ENCODE measurements at places on chromosomes 2 and 18.
A peak's percentile ranks its signal among the peaks of the same experiment; 100 is the strongest.

DNA sequence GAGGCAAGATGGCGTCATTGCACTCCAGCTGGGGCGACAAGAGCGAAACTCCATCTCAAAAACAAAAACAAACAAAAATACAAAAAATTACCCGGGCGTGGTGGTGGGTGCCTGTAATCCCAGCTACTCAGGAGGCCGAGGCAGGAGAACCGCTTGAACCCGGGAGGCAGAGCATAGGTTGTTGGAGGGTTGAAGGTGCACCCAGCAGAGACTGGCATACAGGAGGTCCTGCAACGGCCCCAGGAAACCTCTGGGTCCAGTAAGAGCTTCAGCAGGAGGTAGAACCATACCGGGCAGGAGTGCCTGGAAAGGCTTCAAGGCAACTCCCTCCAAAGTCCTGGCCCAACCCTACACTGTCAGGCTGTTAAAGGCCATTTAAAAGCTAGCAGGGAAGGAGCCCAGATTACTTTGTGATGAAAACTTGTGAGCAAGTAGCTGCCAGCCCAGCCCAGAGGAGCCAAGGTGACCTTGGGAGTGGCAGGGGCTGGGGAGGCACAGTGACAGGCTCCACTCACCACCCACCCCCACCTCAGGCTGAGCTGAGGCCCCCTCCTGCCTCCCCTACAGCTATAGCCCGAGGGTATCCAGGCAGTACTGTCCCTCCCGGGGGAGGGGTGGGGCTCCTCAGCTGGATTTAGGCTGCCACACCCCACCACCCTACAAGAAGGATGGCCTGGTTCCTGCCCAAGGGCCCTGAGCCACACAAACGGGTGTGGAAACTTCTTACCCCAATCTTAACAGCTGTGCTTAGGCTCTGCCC is 28.1 kb downstream of the TFCP2L1 start:
- DNase-seq = no peak

DNA sequence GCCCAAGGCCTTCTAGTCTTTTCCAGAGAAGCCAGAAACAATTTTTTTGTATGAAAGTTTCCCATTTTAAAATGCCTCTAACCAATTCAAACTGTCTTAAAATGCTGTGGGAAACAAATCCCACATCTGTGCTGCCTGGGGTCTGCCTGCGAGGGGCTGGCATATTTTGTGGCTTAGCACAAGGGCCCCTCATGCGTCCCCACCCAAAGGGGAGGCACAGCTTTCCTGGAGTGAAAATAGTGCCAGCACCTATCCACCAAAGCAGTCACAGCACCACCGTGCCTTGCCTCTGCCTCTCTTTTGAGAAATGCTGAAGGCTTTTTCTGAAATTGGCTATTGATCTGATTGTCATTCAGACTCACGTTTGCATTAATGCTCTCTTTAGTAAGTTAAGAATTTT is 22.2 kb upstream of the GNAL start:
- no peak for DNase-seq

- DNase-seq = no peak
These were observed 13.0 kb downstream of the MCM6 start for GRCh38 chr2:135863233-135863632.

DNA sequence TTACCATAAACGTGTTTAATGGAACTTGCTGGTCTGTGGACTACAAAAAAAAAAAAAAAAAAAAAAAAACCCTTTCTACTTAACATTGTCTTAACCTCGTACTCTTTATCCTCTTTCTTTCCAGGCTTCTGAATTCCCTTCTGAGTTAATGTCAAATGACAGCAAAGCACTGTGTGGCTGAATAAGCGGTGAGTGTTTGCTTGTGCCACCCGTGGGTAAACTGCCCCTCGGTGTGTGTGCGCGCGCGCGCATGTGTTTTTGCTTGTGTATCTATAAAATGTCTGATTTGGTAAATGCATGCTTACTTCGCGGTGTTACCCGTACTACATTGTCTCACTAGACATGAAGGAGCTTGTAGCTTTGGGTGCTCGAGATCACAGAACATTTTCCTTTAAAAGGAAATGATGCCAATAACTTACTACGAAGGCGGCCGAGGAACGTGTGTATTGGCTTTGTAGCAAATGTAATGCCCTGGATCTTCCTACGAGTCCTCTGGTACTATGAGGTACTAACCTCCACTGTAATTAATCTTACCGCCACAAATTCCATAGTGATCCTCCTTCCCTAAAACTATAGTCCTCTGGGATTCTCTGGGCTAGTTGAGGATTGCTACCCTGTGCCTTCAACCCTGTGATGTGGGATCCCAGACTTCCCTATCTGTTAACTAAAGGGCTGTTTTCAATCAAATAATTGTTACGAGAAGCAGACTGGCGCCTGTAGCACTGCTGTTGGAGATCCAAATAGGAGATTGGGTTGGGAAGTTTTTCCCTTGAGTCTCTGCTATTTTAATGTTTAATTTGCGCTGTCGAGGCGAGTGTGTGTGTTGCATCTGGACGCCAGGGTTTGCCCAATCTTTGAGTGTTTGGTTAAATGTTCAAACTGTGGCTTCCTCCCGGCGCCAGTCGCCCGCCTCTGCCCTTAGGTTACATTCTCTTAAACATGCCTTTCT is 1.1 kb downstream of the ID2 start:
- peak; percentile 51 for DNase-seq

GRCh38 chr2:241896746-241897201 is 27.2 kb downstream of the RTP5 start:
- no peak for DNase-seq

DNA sequence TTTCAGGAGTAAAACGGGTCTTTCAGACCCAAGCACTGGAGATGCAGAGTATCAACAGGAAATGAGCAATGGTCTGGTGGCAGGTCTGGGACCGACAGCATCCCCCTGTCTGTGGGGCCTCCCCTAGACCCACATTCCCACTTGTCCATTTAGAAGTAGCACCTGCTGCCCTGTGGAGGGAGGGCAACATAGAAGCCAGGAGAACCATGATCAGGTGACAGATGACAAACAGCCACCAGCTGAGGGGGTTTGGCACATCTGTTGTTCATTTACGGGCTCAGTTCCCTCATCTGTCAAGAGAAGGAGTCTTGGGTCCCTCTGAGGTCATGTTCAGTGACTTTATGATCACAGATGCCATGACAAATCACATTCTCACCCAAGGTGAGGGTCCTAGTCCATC is 77.9 kb upstream of the SLC66A3 start:
- DNase-seq = no peak

DNA sequence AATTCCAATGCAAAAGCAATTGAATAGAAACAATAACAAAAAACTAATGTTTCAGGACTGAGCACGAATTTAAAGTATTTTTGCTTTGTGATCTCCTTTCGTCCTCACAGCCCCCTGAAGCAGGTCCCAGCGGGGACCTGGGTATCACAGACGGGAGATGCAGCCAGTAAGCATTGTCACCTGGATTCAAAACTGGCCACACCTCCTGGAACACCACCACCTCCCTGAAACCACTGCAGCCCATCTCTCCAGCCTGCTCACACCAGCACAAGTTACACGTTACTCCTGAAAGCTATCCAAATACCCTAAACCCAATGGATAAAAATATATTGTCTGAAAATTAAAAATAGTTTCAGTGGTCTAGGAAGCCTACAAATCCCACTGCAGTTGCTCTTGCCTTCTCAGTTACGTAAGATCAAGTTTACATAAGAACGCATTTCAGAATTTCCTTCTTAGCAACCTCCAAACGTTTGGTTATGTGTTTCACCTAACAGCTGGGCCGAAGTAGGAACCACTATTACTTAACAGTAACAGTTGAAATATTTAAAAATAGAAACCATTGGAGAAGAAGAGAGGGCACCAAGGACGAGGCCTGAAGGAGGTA is 178.0 kb downstream of the HDAC4 start:
- no peak for DNase-seq

DNA sequence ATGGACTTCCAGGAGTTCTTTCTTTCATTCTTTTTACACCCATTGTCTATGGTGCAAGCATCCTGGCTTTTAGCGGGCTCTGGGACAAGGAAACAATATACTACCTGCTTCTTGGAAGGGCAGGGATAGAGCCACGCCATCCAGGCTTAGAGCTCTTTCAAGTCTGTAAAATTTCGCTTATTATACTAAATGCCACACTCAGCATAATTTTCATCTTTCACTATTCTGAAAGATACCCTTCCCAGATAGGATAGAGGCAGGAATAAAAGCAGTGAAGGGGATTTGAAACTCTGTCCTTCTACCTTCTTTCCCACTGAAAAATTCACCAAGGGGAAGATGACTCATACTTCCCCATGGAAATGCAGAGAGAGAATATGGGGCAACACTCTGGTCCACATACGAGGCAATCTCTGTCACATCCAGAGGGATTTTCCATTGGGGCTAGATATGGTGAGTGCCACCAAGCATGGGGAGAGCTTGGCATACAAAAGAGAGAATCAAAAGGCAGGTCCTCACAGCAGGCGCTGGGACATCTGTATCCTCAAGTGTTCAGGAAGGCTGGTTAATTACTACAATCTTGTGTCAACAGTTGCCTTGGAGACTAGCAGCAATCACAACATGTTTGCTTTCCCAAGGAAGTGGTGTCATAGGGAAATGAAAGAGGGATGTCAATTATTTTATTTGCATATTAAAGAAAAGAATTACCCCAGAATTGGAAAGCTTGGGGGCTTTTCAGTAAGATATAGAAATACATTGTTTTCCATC is 127.6 kb downstream of the TDRD15 start:
- DNase-seq = no peak

GRCh38 chr18:49094979-49095632 is 144.3 kb upstream of the SMAD7 start:
- DNase-seq = no peak

DNA sequence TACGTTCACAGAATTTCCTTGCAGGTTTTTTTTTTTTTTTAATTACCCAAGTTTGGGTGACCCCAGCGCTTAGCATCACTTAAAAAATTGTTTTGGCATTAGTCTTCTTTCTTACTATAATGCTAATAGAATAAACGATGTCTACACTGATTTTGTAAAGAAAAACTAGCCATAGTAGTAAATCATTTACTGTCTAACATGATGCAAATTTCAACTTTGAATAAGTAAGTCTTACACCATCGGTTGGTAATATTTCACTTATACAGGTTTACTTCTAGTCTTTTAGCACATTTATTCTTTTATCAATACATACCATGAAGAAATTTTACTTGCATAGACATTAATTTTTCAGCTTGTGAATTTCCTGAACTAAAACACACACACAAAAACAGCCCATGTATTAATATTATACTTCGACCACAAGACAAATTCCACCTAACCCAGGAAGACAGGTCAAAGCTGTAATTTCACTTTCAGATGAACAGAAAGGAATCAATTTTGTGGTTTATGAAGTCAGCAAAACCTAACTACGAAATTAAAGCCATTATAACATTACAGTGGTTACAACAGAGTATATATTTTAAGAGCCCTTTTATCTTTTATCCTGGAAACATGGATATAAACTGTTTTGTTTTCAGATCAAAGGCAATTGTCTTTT is 1.9 kb downstream of the YES1 start:
- no peak for DNase-seq

DNA sequence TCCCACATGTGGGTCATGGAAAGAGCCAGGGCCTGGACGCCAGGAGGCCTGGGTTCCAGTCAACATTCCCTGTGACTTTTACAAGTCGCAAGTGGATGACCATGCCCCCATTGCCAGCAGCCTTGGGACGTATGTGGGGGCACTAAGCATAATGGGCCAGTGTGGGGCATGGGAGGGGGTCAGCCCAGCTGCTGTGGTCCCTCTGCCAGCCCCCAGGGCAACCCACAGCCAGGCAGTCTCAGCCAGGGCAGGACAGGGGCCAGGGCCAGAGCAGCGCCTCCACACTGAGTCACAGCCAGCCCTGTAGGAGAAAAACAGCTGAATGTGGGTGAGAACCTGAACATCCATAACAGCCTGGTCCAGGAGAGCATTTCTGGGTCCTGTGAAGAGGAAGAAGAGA is 173.2 kb downstream of the GFPT1 start:
- DNase-seq = no peak

GRCh38 chr2:178197791-178198190 is 3.5 kb downstream of the OSBPL6 start:
- DNase-seq = no peak

GRCh38 chr2:40451918-40452605 is at the start of gene SLC8A1:
SLC8A1 (minus strand) TSS chr2:40452090.
- DNase-seq = peak; percentile 12

- DNase-seq = no peak
These were observed 32.4 kb downstream of the APOB start for GRCh38 chr2:21011453-21011852.

GRCh38 chr2:1567556-1568344 is 154.5 kb downstream of the TPO start:
- DNase-seq = no peak

- peak; percentile 87 for DNase-seq
These were observed 85.9 kb upstream of the KLF7 start for GRCh38 chr2:207251573-207252192.

DNA sequence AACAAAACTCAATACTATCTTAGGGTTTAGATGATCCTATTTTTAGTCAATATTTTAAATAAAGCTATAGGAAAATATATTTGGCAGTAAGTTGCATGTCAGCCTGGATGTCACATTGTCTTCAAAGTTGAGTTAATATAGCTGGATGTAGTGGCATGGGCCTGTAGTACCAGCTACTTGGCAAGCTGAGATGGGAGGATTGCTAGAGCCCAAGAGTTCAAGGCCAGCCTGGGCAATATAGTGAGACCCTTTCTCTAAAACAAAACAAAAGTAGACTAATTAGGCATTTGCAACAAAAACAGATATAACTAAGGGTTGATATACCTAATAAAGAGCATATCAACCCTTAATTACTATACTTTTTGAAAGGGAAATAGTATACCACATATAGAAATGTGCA is 254.6 kb upstream of the KCNJ3 start:
- DNase-seq = no peak

DNA sequence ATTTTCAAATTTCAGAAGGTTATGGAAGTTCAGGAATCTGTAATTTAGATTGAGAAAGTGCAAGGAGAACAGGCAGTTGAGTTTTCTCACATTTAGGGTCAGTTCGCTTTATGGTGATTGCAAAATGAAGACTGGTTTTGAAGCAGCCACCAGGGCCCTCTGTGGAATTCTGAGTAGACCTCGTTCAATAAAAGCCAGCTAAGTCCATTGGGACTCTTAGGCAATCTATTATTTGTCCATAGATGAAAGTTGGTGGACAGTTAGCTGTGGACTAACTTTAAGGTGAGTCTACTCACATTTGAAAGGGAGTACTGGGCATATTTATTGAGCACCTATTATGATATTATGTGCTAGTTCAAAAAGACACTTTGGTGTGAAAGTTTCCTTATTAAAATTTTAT is 266.3 kb upstream of the LINC00305 start:
- no peak for DNase-seq

All from T-helper 2 cell treated with Interferon-gamma antibody and Interleukin-4, amounts not matched to agents 5 μg/mL and 100 μg/mL, for 36 hours (primary cell).